Tibial nerve (tissue), 4 donors: ENCODE measurements at places on chromosomes 2 and 18. TPM values are rescaled to one million over a fixed set of nuclear protein-coding genes. Genes with fewer than 3 reads are reported as not detected.

- DNase-seq, result no peak
Observed at GRCh38 chr2:37610638-37611289, 60.7 kb downstream of the CDC42EP3 start.

- no peak for DNase-seq
Observed at GRCh38 chr2:97718942-97719341, 5.6 kb downstream of the ZAP70 start.

DNA sequence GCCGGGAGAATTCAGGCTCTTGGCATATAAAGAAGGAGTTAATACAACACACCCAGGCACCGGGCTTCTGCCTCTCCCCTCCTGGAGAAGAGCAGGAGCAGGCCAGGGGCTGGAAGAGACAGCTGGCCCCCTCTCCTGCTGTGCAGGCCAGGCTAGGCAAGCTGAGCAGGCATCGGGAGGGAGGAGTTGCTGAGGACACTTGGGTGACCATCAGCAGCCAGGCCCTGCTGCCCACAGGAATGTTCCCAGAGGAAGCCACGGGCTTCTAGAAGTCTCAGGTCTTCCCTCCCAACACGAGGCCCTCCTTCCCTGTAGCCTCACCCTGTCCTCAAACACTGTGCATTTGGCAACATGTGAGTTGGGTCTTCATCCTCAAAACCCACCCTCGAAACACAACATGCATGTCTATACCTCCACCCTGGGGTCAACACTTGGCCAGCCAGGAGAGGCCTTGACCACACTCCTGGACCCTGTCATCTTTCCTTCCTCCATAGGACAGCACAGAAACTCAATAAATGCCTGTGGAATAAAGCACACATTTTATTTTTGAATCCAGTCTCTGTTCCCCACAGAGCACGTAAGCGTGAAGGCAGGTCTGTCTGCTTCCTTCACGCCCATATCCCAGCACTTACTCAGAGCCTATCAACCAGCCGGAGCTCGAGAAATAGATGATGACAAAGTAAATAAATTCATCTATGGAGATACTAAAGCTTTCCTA lies 433.8 kb upstream of the ID2 start:
- DNase-seq, result no peak

GRCh38 chr2:233399306-233400225 lies 45.3 kb downstream of the DGKD start:
- DNase-seq, result no peak

DNA sequence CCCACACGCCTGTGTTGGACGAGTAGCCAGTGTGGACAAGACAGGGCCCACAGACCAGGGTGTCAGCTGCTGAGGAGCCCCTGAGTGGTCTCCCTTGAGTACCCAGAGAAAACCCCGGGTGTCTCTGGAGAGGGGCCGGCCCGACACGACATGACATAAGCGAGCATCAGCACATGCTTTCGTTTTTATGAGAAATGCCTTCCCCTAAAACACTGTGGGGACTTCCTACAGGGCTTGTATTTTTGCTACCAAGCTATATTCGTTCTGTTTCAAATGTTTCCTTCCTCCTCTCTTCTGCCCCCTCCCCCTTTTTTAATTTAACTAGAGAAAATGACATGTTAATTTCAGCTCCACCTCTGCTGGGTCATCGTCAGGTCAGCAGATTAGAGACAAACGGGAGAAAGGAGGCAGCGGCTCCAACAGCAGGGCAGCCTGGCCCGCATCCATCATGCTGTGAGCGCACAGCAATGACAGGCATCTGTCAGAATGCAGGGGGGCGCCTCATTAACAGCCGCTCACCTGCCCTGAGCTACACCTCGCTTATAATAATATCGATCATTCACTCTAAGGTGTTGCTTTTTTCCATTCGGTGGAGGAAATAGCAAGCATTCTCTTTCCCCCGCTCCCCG lies 286.2 kb downstream of the ZNF516 start:
- DNase-seq, result no peak

- DNase-seq, result no peak
Observed at GRCh38 chr2:78585871-78586270, 439.6 kb upstream of the REG3G start.

DNA sequence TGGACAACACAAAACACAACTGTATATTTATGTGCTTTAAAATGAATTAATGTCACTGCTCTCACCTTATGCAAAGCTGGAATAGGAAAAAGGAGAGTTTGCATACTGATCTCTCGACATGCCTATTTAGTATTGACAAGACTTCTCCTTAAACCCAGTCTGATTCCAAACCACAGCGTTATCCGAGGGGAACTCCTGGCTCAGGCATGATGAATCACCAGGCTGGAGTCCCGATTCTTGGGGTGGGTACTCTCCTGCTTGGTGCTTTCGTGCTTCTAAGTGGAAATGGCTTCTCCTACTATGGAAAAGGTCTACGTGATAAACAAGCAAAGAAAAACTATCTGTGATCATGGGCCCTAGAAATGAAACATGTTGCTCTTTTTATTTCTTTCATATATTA lies 88.9 kb upstream of the SLC35G4 start:
- no peak for DNase-seq

DNA sequence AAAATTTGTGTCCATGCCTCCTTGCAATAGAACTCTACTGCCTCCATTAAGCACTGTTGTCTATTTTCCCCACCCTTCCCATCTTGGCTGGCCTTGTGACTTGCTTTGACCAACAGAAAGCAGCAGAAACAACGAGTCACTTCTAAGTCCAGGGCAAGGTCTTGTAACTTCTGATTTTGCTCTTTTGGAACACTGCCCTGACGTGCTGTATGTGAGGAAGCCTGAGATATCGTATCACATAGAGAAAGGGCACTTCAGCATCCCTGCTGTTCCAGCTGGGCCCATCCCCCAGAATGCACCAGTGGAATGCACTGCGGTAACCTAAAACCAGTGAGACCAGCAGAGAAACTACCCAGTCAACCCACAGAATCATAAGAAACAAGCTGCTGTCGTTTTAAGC lies 28.1 kb downstream of the NCKAP1 start:
- DNase-seq, result no peak

DNA sequence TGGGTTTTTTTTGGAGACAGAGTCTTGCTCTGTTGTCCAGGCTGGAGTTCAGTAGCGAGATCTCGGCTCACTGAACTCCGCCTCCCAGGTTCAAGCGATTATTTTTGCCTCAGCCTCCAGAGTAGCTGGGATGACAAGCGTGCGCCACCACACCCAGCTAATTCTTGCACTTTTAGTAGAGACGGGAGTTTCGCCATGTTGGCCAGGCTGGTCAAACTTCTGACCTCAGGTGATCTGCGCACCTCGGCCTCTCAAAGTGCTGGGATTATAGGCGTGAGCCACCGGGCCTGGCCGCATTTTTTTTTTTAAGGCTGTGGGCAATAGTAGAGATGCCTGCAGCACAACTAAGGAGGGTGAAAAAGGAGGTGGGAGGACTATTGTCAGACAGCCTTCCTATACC lies 41.7 kb upstream of the ZNF532 start:
- no peak for DNase-seq

GRCh38 chr2:207265869-207266268 lies 100.1 kb upstream of the KLF7 start:
- DNase-seq, result no peak

DNA sequence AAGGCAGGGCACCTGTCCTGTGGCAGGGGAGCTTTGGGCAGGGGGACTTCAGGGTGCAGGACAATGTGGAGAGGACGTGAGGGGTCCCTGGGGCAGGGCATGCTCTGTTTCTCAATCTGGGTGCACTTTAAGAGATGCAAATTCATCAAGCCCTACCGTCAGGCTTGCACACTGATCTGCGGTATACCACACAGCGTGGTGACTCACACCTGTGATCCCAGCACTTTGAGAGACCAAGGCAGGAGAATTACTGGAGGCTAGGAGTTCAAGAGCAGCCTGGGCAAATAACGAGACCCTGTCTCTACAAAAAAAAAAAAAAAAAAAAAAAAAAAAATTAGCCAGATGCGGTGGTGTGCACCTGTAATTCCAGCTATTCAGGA lies 10.2 kb upstream of the GPC1 start:
- DNase-seq, result no peak

GRCh38 chr18:38695559-38696280 lies 1130.1 kb upstream of the CELF4 start:
- no peak for DNase-seq

GRCh38 chr2:97798416-97798815 lies 85.0 kb downstream of the ZAP70 start:
- no peak for DNase-seq

GRCh38 chr2:128684523-128684922 lies 365.9 kb upstream of the HS6ST1 start:
- no peak for DNase-seq

ZAP70 gene
- total RNA-seq, result 13.5 TPM

PEX13 gene
- 14.7 TPM for total RNA-seq

RBBP8 gene
- 13.1 TPM for total RNA-seq

CNTNAP5 gene
- 0.22 TPM for total RNA-seq

LIMS3 gene
- 7.1 TPM for total RNA-seq
